ENCODE measurements at places on chromosomes 3 and 15.

DNA sequence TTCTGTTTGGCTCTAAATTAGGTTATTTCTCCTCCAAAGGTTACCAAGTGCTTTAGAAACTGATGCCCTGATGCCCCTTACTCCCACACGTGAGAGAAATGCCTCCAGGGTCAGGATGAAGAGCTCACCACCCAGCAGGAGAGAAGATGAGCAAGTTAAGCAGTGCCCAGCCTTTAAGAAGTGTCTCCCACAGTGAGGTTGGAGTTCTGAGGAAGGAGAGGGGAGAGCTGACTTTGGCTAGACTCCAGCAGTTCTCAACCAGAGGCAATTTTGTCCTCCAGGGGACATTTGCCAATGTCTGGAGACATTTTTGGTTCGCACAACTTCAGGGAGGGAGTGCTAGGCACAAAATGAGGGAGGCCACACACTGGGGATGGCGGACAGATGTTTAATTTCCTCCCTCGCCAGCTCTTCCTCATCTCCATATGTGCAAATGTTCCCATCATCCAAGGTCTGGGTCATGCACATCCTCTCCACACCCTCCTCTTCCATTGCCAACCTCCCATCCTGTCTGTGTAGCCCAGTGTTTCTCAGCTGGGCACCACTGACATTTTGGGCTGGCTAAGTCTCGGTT is 50.6 kb upstream of the SLC7A14 start:
- no peak for DNase-seq

DNA sequence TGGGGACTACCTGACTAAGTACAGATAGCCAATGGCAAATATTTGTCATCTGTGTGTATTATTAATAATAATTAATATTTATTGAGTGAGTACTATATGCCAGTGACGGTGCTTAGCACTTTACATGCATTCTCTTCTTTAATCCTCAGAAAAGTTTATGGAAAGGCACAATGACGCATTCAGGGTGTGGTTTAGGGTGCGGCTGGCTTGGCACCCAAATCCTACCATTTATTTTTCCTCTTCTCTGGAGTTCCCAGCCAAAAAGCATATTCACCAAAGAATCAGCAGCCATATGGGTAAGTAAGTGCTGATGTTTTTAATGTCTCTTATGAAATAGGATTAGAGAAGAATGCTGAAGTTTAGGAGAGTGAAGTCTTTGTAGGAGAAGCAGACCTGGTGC is 140.4 kb upstream of the TP63 start:
- DNase-seq, result no peak

DNA sequence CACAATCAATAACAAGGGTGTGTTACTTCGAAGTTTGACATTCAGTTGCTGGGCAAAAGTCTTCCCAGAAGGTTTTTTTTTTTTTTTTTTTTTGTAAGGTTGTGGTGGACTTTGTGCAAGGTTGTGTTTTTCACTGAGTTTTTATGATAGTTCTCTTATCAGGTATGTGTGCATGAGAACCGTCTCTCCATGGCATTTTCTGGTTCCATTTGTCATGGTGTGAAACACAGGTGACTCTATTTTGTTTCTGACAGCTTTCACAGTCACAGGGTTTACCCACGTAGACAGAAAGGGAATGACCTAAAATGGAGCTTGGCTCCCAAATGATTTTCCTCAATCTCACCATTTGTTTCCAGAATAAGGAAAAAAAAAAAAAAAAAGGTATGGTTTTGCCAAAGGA is 1377.2 kb upstream of the CADM2 start:
- DNase-seq, result no peak

- DNase-seq, result no peak
Observed at GRCh38 chr3:24810881-24811280, 316.2 kb upstream of the THRB start.

GRCh38 chr3:66520724-66521123 is 19.9 kb upstream of the LRIG1 start:
- DNase-seq, result no peak

DNA sequence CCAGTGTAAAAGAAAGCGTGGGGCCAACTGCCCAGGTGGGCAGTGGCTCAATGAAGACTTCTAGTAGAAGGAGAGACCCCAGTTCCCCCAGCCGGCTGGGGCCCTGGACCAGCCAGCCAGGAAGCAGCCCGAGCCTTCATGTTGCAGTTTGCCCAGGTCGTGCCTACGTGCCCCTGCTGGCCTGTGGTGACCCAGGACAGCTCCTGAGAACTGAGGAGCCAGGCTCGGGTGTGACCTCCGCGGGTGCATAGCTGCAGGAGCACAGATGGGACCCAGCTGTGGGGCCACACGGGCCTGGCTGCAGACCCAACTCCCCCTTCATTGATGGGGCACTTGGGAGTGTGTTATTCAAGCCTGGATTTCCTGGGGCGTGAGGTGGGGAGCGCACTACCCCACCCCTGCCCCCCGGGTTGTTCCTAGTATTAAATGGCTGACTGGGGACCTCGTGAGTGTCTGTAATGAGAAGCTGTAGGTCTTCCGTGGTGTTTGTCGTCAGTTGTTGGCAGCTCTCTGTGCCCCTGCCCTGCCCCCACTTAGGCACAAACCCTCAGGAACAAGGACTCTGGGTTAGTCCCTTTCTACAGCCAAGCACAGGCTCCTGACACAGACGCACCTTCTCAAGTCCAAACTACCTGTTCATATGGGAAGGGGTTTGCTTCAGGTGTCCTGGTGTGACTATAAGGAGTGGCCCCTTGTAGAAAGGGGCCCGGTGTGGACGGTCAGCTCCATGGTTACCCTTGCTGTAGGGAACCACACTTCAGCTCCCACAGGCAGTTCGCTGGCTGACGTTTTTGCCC is 39.1 kb downstream of the IDH2 start:
- no peak for DNase-seq

DNA sequence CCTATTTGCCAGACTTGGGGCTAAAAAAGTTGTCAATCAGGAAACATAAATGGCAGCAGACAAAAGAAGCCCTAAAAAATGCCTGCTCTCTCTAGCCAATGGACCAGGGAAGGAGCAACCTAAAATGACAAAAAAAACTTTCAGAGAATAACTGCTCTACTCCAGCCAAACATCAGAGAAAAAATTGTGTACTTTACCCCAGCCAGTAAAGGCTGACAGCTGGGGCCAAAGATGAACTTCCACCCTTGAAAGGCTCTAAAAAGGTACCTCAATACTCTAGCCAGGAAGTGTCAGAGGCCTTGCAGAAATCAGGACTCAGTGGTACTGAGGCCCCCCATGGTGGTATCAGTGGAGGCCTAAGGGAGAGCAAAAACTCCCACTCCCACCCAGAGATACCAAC is 18.4 kb downstream of the C3orf70 start:
- no peak for DNase-seq

DNA sequence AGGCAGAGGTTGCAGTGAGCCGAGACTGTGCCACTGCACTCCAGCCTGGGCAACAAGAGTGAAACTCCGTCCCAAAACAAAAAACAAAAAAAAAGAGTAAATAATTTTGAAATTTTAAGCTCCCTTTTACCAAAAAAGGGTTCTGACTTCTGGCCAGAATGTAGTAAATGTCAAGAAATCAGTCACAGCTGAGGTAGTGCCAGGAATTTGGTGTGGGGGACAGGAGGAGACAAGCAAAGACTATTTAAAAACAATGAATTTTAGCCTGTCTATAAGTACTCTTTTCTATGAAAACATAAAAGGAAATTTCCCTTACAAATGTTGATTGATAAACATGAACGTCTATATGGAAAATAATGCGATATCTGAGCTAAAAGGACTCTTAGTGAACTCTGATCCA is 363.7 kb downstream of the FHIT start:
- no peak for DNase-seq

DNA sequence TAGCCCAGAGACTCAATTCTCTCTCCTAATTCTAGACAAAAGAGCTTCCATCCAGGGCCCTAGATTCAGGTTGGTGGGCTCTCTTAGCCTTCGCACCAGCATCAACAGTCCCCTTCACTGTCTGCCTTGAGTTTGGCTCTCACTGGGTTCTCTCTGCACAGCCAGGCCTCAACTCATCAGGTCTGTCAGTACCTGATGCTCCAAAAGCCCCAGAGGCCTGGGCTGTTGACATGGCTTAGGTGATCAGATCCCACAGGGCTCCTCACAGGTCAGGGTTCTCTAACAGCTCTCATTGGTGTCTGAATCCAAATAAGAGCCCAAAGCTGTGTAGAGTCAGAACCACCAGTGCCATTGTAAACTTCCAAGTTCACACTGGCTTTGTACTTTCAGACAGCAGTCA is 206.6 kb upstream of the PPP2R3A start:
- no peak for DNase-seq

- no peak for DNase-seq
Observed at GRCh38 chr15:31499236-31499952, 172.8 kb downstream of the KLF13 start.

DNA sequence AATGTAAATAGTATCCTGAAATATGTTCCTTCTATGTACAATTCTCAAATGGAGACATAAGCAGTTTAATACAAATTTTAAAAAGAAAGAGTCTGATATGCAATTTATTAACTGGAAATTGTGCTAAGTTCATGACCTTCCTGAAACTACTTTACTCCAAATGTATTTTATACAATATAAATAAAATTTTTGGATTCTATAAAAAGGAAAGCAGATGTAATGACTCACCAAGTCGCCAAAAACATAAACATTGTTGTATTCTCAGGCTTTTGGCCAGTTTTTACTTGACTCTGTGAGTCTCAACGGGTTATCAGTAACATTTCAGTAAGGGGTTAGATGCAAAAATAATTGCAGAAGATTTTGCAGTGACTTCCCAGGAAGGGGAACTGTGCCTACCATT is 948.2 kb downstream of the EPHA3 start:
- DNase-seq, result no peak

GRCh38 chr3:140157161-140157560 is 222.2 kb downstream of the CLSTN2 start:
- no peak for DNase-seq

DNA sequence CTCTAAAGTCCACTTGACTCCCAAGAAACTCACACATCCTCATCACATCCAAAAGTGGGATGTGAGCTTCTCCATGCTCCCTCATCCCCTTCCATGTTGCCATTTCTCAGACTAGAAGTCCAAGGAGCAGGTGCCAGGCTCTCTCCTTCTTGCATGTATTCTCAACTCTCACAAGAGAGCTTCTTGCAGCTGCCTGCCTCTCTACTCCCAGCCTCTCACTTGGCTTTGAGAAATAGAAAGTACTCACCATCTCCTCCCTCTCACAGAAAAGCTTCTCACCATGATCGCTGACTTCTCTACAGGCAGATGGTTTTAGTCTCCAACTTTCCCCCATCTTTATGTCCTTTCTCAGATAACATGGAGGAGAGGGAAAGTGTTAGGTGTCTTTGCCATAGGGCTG is 26.6 kb downstream of the COL8A1 start:
- DNase-seq, result no peak

DNA sequence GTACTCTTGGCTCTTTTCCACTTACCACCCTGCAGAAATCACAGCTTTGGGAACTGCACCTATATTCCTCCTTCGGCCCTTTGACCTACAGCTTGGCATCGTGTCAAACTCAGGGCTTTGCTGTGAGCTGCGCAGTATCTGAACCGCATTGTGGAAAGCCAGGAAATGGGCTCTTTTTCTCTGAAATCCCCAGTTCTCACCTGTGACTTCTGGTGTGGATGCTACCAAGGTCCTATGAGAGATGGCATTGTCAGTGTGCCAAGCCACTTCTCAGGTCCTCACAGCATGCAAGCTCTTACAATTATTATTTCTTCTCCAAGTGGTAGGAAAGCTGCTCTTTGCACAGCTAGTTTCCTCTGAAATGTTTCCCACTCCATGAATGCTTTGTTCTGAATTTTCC is 450.6 kb upstream of the TBL1XR1 start:
- DNase-seq, result no peak

DNA sequence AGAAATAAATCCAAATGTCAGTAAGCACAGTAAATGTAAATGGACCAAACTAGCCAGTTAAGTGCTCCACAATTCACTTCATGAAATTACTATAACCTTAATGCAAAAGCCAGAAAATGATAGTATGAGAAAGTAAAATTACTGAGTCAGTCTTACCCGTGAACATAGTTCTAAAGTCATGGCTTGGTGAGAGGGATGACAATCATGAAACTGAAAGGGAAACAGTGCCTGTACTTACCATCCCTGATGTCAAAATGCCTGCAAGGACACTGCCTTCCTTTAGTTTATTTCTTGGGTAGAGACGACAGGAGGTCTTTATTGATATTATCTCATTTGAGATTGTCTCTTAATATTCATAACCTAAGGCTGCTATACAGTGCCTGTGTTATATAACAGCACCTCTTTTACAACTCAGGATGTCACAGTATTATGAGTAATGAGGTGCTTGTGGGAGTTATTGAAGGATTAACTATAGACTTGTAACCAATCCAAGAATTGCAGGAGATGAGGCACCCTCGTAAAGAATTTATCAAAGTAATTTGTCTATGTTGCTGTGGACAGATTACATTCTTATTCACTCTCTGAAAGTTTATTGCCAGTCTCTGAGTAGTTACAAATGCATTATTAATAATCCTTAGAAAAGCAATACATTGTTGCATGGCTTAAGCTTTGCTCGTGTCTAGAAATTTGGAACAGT is 142.9 kb upstream of the BFSP2 start:
- no peak for DNase-seq

- DNase-seq, result no peak
Observed at GRCh38 chr3:8593021-8593827, 51.4 kb downstream of the SSUH2 start.

DNA sequence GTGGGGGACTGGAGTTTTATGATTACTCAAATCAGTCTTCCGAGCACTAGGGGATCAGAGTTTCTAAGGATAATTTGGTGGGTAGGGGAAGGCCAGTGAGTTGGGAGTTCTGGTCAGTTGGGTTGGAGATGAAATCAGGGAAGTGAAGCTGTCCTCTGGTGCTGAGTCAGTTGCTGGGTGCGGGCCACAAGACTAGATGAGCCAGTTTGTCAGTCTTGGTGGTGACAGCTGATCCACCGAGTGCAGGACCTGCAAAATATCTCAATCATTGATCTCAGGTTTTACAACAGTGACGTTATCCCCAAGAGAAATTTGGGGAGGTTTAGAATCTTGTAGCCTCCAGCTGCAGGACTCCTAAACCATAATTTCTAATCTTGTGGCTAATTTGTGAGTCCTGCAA is 249.4 kb downstream of the FAM43A start:
- no peak for DNase-seq

GRCh38 chr3:19070325-19070724 is 78.0 kb upstream of the KCNH8 start:
- no peak for DNase-seq

GRCh38 chr3:9087831-9088413 is 124.7 kb upstream of the RAD18 start:
- DNase-seq, result no peak

GRCh38 chr3:126508564-126508964 is 9.0 kb downstream of the UROC1 start:
- no peak for DNase-seq

GRCh38 chr15:32735989-32736700 is 18.3 kb downstream of the GREM1 start:
- DNase-seq, result no peak

GRCh38 chr15:47514200-47514652 is 203.1 kb upstream of the SEMA6D start:
- no peak for DNase-seq

DNA sequence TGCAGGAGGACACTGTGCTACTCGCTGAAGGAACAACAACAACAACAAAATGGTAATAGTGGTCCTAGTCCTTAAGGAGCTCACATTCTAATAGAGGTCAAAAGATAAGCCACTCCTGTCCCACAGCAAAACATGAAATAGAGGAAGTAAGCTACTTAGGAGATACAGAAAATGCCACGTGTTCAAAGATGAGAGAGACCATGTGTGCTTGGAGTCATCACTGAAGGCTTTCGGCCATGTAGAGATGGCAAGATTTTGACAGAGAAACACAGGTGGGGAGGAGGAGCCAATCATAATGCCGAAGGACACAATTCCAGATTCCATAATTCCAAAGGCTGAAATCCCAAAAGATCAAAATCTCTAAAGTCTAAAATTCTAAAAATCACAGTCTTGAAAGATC is 24.8 kb upstream of the RIOX2 start:
- no peak for DNase-seq
